Activated CD4-positive, alpha-beta T cell treated with anti-CD3 and anti-CD28 coated beads, Interleukin-2, Interleukin-6, amounts not matched to agents 100 ng/mL and 50 ng/mL, durations not matched to agents 16 hours and 8 hours (primary cell): ENCODE measurements at places on chromosomes 3 and 15.

DNA sequence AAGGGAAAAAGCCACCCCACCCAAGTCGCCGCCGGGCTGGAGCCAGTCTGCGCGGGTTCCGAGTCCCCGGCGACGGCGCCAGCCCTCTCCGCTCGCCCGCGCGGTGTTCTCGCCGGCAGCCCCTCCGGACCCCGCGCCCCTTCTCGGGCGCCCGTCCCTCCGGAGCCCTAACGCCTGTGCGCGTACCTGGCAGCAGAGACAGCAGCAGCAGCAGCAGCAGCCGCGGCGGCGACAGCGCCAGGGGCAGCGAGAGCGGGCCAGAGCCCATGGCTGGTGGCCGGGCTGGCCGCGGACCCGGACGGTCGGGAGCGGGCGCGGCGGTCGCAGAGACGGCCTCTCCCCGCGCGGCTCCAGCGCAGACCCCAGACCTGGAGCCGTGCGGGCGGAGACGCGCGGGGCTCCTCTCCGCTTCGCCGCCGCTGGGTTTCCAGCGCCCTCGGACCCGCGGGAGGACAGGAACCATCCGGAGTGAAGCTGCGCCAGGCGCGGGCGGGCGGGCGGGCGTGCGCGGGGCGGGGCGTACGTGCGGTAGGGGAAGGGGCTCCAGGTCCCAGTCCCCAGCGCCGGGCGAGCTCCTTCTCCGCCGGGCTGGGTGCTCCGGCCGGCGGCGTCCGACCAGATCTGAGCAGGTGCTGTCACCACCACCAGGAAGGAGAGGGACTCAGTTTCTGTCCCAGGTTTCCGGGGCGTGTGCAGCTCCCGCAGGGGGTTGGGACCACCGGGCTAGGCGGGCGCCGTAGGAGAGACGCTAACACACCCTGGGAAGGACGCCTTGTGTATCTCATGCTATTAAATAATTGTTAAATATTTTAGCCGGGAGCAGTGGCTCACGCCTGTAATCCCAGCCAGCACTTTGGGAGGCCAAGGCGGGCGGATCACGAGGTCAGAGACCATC is at the start of gene CHRNA3:
Gene CHRNA3, minus strand, starts transcription at position 470 of the 895 bp plus-strand sequence. Its CDS starts 202 bp downstream, at position 268.
- no peak for DNase-seq

- no peak for DNase-seq
These were observed 133.5 kb upstream of the THBS1 start for GRCh38 chr15:39447346-39447745.

GRCh38 chr15:74300057-74300795 is 64.1 kb downstream of the CCDC33 start:
- no peak for DNase-seq

DNA sequence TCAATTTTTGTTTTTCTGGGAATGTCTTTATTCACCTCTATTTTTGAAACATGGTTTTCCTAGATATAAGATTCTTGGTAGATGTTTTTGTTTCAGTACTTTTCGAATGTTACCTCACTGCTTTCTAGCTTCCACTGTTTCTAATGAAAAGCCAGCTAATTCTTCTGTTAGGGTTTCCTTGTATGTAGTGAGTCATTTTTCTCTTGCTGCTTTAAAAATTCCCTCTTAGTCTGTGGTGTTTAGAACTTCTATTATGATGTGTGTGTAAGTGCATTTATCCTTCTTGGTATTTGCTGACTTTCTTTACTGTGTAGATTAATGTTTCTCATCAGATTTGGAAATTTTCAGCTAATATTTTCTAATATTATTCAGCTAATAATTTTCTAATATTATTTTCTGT is 151.1 kb upstream of the OSTN start:
- DNase-seq, result no peak

GRCh38 chr3:14672588-14672987 is 2.4 kb upstream of the C3orf20 start:
- no peak for DNase-seq

- no peak for DNase-seq
These were observed 555.9 kb downstream of the IGSF11 start for GRCh38 chr3:118478706-118479276.

DNA sequence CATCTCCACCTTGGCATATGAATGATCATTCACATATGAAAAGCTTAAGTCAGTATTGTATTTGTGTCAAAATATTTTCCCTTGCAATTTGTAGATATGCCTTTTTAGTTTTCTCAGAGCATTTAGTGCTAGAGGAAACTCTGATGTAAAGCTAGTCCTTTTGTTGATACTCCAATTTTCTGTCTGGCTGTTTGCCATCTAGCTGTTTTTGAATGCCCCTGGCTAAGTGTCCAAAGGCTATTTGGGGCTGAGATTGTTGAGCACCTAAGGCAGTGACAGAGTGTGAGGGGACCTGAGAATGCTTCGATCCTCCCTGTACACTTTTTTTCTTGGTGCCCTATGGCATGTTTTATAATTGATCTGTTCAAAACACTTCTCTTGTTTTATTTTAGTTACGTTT is 3.1 kb downstream of the SLC51B start:
- DNase-seq, result no peak

GRCh38 chr15:42274702-42274989 is 1.4 kb upstream of the TMEM87A start:
- DNase-seq, result no peak

DNA sequence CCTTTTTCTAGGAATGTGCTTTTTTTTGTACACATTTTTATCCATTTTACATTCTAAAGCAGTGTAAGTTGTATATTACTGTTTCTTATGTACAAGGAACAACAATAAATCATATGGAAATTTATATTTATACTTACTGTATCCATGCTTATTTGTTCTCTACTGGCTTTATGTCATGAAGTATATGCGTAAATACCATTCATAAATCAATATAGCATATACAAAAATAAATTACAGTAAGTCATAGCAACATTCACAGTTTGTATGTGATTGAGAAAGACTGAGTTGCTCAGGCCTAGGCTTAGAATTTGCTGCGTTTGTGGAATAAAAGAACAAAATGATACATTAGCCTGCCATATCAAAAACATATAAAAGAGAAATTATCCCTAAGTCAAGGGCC is 16.5 kb downstream of the THBS1 start:
- no peak for DNase-seq

DNA sequence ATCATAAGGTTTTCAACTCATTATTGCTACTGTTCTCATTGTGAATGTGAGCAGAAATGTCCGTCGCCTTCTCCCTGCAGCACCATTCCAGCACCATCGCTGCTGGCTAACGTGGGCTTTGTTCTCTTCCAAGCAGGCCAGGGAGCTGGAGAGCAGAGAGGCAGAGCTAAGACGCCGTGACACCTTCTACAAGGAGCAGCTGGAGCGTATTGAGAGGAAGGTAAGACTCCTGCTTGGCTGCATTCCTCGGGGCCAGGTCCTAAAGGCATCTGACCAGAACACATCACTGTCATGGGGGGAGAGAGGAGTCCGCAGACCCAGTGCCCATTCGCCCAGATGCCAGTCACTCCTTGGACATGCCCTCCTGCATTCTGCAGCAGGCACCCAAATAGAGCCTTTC is 130.4 kb upstream of the PLXNA1 start:
- DNase-seq, result no peak

GRCh38 chr15:57571725-57572124 is 20.0 kb upstream of the MYZAP start:
- DNase-seq, result no peak

DNA sequence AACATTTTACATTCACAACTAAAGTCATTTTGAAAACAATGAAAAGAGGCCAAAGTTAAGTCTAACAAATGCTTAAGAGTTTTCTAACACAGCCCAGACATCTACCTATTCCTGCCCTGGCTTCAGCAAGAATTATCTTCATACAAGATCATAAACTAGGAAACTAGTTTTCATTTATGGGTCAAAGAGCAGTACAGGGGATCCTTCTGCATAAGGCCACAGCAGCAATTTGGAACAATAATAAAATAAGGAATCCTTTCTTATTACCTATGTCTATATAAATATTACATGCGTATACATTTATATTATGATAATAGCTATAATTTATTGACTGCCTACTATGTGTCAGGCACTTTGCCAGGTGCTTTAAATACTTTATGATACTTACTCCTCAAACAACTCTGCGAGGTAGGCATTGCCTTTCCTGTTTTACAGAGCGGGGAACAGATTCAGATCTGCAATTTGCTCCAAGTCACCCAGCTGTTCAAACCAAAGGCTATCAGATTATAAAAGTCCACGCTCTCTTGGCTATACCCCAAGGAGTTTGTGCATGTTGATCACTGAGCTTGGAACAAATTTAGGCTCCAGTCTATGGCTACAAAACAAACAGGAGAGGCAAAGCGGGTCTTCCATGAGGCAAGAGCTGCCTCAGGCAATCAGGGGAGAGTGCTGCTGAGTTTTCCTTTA is 196.4 kb downstream of the RORA start:
- no peak for DNase-seq

- no peak for DNase-seq
These were observed 166.0 kb downstream of the DPH6 start for GRCh38 chr15:35379972-35380371.

DNA sequence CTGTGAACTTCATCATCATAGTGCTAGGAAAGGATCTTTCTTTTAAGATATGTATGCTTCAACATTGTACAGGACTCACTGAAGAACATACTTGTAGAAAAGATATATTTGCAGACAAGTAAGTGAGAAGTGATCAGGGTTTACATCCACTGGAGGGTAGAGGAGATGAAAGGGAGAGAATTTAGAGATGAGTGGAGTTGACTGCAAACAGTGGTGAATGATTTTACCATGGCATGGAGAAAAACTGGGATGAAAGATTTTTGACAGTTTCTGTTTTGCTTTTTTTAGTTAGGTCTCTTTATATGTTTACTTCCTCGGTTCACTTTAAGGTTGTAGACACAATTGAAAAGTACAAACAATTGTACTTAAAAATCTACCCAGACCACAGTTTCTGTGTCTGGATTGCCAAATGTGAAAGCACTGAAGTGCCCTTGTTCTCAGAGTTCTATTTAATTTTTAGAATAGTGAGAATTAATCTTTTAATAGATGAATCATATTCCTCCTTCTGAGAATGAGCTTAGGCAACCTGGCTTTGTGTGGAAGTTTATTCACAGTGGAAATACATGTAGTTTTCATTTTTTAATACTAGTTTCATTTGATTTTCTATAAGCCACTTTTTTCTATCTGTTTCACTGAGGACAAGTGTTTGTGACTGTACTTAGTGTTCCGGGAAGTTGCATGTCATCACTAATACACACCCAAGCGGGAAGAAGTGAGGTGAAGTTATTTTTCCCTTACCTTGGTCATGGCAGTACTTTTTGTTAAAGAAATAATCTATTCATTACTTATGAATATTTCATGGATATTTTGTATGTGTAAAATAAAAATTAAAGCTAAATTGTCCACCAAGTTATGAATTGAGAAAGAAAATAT is 1.8 kb upstream of the GPR171 start:
- DNase-seq, result peak; percentile 67

- no peak for DNase-seq
These were observed 136.9 kb downstream of the PLCL2 start for GRCh38 chr3:17021614-17022013.

- DNase-seq, result no peak
These were observed 114.7 kb upstream of the SLC24A5 start for GRCh38 chr15:48006031-48006511.

DNA sequence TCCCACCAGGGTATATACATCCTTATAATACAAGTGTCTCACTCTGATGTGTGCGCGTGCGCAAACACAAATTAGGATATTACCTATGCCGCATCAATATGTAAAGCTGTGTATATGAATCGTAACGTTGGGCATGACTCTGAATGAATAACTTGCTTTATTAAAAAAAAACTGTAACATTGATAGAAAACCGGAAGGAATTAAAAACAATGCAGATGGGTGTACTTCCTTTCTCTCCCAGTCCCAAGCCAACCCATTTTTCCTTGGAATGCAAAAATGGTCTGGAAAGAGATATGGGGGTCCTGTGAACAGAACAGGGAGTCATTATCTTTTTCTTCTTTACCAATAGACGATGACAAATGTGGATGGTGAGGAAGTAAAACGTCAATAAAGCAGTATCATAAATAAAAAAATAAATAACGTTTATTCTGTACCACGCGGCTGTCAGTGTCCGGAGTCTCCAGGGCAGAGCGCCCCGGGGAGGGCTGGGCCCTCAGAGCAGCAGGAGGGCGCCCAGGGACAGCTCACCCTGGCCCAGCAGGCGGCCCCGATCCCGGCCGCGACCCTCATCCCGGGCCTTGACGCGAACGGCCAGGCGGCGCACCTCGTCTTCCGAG is 1.6 kb downstream of the C2CD4B start:
- no peak for DNase-seq

GRCh38 chr3:152438181-152438580 is 169.5 kb downstream of the MBNL1 start:
- DNase-seq, result no peak

DNA sequence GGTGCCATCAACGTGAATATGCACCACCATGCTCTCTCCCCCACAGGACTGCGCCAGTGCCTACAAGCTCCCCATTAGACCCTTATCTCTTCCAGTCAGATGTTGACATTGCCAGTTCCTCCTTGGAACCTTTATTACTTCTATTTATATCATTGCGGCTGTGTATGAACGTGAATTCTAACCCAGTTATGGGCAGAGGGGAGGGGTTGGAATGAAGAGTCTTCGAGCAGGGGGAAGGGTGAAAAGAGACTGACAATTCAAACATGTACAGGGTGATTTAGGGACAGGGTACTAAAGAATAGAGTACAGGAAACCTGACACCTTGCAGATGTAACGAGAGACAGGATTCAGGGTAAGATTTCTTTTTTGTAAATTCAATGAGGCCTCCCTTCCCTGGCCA is 41.8 kb upstream of the ST6GAL1 start:
- DNase-seq, result no peak

DNA sequence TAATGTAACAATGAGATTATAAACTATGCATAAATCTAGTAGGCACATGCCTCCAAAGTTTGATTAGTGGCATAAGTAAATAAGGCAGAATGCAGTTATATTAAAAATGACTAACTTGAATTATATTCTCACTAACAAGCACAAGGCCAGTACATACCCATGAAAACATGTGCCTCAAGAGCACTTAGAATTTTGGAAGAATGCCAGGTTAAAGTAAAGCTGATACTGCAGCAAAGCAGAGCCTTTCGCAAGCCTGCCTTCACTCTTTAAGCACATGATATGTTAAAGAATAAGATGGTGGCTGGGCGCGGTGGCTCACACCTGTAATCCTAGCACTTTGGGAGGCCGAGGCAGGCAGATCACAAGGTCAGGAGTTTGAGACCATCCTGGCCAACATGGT is 49.0 kb downstream of the KBTBD12 start:
- no peak for DNase-seq

DNA sequence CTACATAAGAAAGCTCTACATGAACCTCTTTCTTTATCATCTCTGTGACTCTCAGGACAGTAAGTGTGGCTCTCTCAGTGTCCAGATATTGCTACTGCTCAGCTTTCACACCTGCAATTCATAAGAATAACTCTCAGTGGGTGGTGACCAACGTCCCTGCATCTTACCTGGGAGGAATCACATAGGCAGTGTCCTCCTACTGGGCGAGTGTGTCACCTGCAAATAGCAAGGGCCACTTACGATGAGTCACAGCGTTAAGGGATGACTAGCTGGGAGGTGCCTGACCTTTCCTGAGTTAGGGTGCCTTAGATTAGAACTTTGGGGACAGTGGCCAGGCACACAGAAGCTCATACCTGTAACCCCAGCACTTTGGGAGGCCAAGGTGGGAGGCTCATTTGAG is 90.8 kb upstream of the C3orf80 start:
- no peak for DNase-seq

- no peak for DNase-seq
These were observed 138.1 kb downstream of the CHDH start for GRCh38 chr3:53708001-53708621.
